ENCODE measurements at places on chromosomes 12 and 14.

- no peak for DNase-seq
These were observed 16.8 kb downstream of the MSI1 start for GRCh38 chr12:120352117-120352516.

DNA sequence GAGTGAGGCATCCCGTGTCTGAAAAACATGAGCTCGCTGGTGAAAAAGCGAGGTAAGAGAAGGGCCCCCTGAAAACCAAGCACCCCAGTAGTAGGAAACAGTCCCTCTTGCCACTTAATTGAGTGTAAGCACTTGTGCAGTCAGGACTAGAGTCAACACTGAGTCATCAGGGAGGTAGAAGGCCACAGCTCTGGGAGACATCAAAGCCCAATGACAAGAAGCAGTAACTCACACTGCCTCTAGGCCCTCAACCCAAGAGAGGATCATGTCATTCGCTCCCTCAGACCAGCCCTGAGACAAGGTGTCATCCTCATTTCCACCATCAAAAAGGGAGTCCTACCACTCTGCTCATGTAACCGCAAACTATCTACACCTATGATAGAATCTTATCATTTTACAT is 17.8 kb downstream of the POMT2 start:
- no peak for DNase-seq

GRCh38 chr12:121089031-121089812 is 43.5 kb upstream of the P2RX7 start:
- DNase-seq: no peak

GRCh38 chr14:79764323-79764722 is 447.0 kb downstream of the DIO2 start:
- DNase-seq: no peak

DNA sequence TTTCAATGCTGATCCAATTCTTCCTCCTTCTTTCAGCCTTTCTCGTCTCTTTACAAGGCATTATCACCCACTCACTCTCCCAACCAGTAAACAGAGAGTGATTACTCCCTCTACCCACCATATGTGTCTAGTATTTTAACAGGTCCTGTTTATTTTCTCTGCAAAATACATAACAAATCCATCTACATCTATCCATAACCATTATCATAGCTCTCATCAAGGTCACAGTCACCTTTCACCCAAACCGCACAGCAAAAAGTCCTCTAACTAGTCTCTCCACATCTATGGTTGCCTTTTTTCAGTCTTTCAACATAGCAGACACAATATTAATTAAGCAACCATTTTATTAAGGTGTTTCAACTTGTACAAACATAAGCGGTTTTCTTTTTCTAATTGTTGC is 21.9 kb upstream of the RERG start:
- DNase-seq: no peak

DNA sequence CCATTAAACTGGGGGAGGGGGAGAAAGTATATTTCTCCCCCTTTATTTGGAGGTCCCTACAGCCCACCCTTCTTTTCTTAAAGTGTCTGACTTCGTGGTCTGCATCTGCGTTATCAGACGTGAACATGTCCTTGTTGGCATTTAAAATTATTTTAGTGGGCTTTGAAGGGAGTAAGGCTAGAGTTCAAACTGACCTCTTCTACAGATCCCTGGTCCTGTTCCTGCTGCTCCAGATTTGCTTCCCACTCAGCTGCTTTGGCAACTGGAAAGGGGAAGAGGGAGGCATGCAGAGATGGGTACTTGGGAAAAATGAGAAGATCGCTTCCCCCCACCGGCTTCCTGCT is 611 bp upstream of the SIX6 start:
- no peak for DNase-seq

- no peak for DNase-seq
These were observed 4.9 kb downstream of the PLEKHG3 start for GRCh38 chr14:64709126-64709525.

- no peak for DNase-seq
These were observed 2.8 kb downstream of the MED21 start for GRCh38 chr12:27025116-27025515.

DNA sequence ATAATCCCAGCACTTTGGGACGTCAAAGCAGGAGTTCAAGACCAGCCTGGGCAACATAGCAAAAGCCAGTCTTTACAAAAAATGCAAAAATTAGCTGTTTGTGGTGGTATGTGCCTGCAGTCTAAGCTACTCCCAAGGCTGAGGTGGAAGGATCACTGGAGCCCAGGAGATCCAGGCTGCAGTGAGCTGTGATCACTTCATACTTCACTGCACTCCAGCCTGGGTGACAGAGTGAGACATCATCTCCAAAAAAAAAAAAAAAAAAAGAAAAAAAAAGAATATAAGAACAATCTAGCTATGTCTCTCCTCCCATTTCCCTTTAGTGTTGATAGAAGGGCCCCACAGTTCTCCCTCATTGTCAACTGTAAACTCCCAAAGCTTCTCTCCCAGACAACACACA is 3.5 kb upstream of the BCAT1 start:
- DNase-seq: no peak

DNA sequence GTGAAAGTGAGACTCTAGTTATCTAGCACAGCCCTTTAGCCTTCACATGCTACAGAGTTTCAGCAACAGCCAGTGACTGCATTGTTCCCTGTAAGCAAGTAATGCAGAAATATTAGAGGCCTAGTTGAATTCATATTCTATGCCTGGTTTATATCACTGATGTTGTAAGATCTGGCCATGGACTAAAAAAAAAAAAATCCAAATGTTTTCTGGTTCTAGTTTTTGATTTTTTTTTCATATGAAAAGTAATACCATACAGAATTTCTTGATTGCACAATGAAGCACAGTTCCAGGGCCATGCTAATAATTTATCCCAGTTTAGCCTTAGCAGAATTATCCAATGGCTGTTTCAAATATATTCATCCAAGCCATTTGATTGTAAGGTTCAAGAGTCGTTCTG is 341.5 kb upstream of the DDHD1 start:
- no peak for DNase-seq

- no peak for DNase-seq
These were observed 13.7 kb upstream of the TMEM106C start for GRCh38 chr12:47949441-47950341.

- DNase-seq: no peak
These were observed 1372.1 kb upstream of the SEL1L start for GRCh38 chr14:82905762-82906161.

- no peak for DNase-seq
These were observed 15.8 kb upstream of the KRT7 start for GRCh38 chr12:52217223-52217622.

GRCh38 chr14:91380123-91380522 is 37.5 kb downstream of the CCDC88C start:
- no peak for DNase-seq

DNA sequence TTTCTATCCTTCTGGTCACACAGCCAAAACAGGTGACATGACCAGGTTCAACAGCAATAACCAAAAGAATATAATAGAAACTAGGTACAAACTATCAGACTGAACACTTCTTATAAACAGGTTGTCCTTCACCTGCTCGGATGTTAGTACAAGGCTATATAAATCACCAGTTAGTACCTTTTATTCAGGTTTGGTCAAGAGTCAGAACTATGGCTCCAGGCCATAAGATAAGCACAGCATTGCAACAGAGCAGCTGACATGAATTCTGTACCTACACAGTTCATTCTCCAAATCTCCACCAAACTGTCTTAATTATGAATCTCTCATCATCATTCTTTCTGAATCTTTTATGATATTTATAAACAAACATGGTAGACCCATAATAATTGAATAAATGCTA is 123.9 kb downstream of the DIO2 start:
- no peak for DNase-seq
